DMS153 (cell line): ENCODE measurements at places on chromosomes 12 and 14.

- peak; percentile 62 for DNase-seq
Observed at GRCh38 chr12:76037130-76038103, 5.8 kb upstream of the PHLDA1 start.

DNA sequence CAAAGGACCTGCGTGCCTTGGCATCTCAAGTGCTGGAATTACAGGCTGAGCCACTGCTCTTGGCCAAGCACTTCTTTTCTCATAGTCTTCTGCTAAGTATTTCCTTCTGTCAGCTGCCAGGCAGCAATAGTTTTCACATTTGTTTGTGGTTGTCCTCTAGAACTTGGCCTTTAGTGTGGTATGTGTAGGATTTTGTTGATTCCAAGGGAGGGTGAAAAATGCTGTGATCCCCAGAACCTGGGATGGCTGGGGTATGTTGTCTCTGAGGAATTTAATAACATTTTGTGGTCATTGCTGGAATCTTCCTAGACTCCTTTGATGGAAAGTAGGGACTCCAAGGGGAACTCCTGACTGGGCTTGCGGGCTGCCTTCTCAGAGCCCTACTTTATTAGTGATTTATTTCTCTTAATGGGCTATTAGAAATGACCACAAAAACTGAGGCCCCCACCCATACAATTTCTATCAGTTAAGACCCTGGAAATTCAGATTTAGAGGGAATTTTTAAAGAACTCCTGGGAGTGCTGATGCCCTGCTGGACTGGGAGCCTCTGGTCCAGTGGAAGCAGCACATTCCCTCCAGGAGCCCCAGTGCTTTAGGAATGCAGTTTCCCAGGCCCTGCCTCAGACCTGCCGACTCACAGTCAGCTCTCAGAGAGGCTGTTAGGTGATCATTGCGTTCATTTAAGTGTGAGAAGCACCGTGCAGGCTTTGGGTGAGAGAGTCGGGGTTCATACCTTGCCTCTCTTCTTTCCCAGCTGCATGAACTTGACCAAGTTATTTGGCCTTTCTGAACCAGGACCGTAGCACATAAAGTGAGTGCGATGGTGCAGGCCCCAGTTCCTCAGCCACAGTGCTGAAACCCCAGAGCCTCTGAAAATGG is 22.7 kb downstream of the TRAF3 start:
- DNase-seq: no peak

DNA sequence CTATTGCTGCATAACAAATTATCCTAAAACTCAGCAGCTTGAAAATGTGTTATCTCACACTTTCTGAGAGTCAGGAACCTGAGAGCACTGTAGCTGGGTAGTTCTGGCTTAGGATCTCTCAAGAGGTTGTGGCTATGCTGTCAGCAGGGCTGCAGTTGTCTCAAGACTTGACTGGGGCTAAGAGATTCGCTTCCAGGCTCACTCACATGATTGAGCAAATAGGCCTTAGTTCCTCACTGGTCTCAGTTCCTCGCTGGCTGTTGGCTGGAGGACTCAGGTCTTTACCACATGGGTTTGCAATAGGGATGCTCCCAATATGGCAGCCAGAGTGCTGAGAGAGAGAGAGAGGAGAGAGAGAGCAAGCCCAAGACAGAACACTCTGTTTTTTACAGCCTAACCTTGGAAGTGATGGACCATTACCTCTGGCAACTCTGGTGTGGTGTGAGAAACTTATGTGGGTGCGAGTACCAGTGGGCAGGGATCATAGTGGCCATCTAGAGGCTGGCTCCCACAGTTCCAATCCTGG is 15.9 kb upstream of the DHRS2 start:
- no peak for DNase-seq

DNA sequence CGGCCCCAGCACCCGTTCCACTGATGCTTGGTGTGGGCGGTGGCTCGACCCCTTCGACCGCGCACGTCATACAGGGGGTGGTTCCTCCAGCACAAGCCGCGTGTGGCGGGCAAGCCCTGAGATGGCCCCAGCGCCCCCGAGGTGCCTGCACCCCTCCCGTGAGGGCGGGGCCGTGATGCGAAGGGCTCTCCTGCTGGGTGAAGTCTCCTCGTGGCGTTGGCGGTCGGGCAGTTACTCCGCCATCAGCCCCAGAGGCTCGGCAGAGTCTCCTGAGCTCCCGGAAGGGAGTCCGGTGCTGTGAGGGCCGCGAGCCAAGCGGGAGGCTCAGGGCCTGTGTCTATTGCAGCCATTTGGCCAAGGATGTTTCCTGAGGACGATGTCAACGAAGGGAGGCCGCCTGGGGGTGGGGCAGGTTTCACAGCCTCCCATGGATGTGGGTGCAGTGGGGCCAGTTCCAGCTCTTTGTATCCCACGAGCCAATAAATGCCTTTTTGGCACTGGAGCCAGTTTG is 78.1 kb upstream of the GALNT9 start:
- peak; percentile 69 for DNase-seq

GRCh38 chr12:77782034-77782433 is 48.7 kb upstream of the NAV3 start:
- no peak for DNase-seq

GRCh38 chr12:77325511-77326236 is 260.3 kb upstream of the E2F7 start:
- DNase-seq: no peak

GRCh38 chr12:20805921-20806320 is 4.6 kb upstream of the SLCO1B3 start:
- DNase-seq: no peak
